ENCODE measurements at places on chromosomes 11 and 22. TPM values are rescaled to one million over a fixed set of nuclear protein-coding genes. Genes with fewer than 3 reads are reported as not detected.

- peaks cover 22% of the 10 kb centered on the region for H3K4me1 ChIP-seq
- H3K4me3 ChIP-seq, result no peak overlapping the region
- H3K27ac ChIP-seq, result no peak overlapping the region
- H3K36me3 ChIP-seq, result no peaks in the 10 kb centered on the region
- no peak for DNase-seq
- no peaks in the 10 kb centered on the region for H3K27me3 ChIP-seq
Measured at GRCh38 chr11:15107730-15108515, 6.8 kb upstream of the INSC start.

DNA sequence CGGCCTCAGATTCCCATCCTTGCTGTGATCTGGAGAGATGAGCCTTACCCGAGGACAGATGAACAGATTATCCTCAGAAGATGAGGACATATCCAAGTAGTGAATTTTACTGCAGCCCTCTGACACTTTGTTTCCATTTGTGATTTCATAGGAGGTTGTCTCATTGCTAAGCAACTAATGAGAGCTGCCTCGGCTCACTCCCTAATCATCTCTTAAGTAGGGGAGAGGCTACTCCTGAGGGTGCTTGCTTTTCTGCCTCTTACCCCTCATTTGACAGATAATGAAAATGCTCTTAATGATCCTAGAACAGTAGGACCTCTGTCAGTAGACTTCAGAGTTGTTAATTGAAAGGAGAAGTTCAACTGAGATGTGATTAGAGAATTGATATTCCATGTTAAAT is 150.9 kb downstream of the TBC1D22A start:
- no peak overlapping the region for H3K4me3 ChIP-seq
- no peak for DNase-seq
- H3K27me3 ChIP-seq, result no peaks in the 10 kb centered on the region
- H3K4me1 ChIP-seq, result no peaks in the 10 kb centered on the region
- no peak overlapping the region for H3K27ac ChIP-seq

GRCh38 chr22:42970029-42970428 is 44.9 kb downstream of the PACSIN2 start:
- no peak overlapping the region for H3K27ac ChIP-seq
- no peak for DNase-seq
- H3K27me3 ChIP-seq, result no peaks in the 10 kb centered on the region
- no peaks in the 10 kb centered on the region for H3K36me3 ChIP-seq
- H3K4me3 ChIP-seq, result no peak overlapping the region

GRCh38 chr11:62725646-62726045 is 1.6 kb downstream of the HNRNPUL2 start:
- H3K4me1 ChIP-seq, result peaks cover 14% of the 10 kb centered on the region
- H3K36me3 ChIP-seq, result peaks cover 47% of the 10 kb centered on the region
- no peak for DNase-seq
- peak overlapping the region; percentile 96 for H3K27ac ChIP-seq
- H3K27me3 ChIP-seq, result no peaks in the 10 kb centered on the region
- H3K4me3 ChIP-seq, result peak overlapping the region; percentile 100

- H3K36me3 ChIP-seq, result no peaks in the 10 kb centered on the region
- no peak overlapping the region for H3K4me3 ChIP-seq
- H3K27ac ChIP-seq, result no peak overlapping the region
Measured at GRCh38 chr11:79116600-79116999, 324.2 kb downstream of the TENM4 start.

DNA sequence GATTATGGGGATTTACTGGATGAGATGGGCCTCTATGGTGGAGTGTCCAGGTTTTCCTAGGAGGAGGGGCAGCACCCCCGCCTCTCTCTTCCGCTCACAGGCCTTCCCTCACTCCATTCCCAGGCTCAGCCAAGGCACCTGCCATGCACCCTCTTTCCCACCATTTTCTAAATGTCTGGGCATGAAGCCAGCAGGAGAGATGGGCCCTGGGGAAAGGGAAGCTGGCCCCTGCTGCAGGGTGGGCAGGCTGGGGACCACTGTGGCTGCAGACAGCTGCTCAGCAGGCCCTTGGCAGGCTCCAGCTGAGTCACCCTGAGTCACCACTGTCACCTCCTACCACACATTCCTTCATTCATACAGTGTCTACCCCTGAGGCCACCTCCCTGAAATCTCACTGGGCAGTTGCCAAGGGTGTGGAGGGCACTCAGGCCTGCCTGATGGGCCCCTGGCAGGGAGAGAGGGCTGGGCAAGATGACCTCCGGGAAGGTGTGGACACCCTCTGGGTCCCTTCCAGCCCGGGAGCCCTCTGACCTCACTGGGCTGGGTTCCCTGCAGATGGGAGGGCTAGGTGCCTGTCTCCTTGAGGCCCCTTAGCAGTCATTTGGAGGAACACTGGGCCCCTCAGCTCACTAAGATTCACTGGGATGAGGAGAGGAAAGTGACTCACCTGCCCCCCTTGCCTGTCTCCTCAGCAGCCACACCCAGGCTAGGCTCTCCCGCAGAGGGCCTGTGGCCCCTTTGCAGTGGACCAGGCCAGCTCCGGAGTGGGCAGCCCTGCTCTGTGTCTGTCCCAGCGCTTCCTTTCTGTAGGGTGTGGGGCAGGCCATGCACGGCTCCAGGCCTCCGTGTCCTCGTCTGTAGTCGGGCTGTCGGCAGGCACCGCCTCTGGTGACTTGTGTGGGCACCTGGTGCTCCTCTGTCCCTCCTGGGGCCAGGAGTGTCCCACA is 7.8 kb downstream of the MYEOV start:
- peak overlapping the region; percentile 26 for H3K4me3 ChIP-seq
- H3K36me3 ChIP-seq, result no peaks in the 10 kb centered on the region
- no peaks in the 10 kb centered on the region for H3K27me3 ChIP-seq
- peaks cover 93% of the 10 kb centered on the region for H3K4me1 ChIP-seq

GRCh38 chr11:7968686-7969085 is 3.4 kb upstream of the NLRP10 start:
- no peak for DNase-seq
- H3K4me1 ChIP-seq, result no peaks in the 10 kb centered on the region
- H3K4me3 ChIP-seq, result no peak overlapping the region
- no peak overlapping the region for H3K27ac ChIP-seq
- H3K27me3 ChIP-seq, result peaks cover 37% of the 10 kb centered on the region

DNA sequence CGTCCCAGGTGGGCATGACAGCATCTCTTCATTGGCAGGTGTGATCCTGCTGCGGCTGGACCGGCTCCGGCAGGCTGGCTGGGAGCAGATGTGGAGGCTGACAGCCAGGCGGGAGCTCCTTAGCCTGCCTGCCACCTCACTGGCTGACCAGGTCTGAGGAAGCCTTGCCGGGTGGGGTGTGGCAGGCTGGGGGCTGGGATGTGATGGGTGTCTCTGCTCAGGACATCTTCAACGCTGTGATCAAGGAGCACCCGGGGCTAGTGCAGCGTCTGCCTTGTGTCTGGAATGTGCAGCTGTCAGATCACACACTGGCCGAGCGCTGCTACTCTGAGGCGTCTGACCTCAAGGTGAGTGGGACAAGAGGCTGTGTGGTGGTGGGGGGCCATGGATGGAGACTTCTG is 3.5 kb downstream of the LARGE2 start:
- H3K27me3 ChIP-seq, result no peaks in the 10 kb centered on the region
- no peak overlapping the region for H3K27ac ChIP-seq
- H3K4me3 ChIP-seq, result no peak overlapping the region
- DNase-seq, result no peak
- no peaks in the 10 kb centered on the region for H3K36me3 ChIP-seq

DNA sequence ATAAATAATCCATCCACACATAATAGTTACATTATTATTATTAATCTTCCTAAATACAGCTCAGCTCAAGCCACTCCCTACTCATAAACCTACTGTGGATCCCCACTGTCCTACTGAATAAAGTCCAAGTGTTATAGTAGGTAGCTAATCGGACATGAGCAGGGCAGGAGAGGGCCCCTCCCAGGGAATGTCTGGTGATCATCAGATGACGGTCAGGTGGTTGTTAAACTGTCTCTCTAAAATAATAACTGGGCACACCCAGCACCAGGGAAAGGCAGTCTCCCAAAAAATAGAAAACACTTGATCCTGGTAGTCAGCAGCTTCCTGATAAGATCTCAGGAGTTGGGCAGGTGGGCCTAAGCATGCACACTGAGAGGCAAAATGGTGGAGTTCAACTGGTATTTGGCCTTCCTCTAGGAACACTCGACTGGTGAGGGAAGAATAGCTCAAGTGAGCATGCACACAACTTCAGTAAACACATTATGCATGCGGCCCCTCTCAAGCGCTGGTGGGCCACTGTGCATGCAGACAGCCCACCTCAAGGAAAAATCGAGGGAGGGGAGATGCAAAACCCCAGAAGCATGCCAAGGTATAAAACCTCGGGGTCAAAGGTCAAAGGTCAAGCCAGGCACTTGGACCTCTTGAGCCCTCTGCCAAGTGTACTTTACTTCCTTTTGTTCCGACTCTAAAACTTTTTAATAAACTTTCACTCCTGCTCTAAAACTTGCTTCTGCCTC is 65.0 kb downstream of the LRRC32 start:
- DNase-seq, result no peak
- no peaks in the 10 kb centered on the region for H3K36me3 ChIP-seq

- H3K4me1 ChIP-seq, result no peaks in the 10 kb centered on the region
- H3K27me3 ChIP-seq, result peaks cover 16% of the 10 kb centered on the region
- DNase-seq, result peak; percentile 29
- no peak within 1 kb of the TSS for H3K27ac ChIP-seq
Measured at GRCh38 chr11:60756307-60757032, at the start of gene MS4A15. MS4A15 (plus strand) TSS chr11:60756867; CDS start chr11:60763734, 6,867 bp downstream.

GRCh38 chr11:14359501-14360031 is 583 bp upstream of the RRAS2 start:
- no peaks in the 10 kb centered on the region for H3K36me3 ChIP-seq
- no peak overlapping the region for H3K27ac ChIP-seq
- H3K4me1 ChIP-seq, result peaks cover 7% of the 10 kb centered on the region
- DNase-seq, result no peak

DNA sequence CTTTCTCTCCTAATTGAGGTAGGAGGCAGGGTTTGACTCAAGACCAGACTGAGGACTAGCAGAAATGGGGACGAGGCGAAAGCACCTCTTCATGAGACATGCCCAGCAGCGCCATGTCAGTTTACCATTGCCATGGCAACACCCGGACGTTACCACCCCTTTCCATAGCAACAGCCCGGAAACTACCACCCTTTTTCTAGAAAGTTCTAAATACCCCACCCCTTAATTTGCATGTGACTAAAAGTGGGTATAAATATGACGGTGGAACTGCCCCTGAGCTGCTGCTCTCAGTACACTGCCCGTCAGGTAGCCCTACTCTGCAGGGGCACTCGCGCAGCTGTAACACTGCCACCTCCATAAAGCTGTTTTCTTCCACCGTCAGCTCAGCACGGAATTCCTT is 5.9 kb upstream of the RAC2 start:
- no peaks in the 10 kb centered on the region for H3K36me3 ChIP-seq
- H3K4me3 ChIP-seq, result no peak overlapping the region
- H3K27me3 ChIP-seq, result no peaks in the 10 kb centered on the region
- H3K27ac ChIP-seq, result no peak overlapping the region

- H3K27me3 ChIP-seq, result no peaks in the 10 kb centered on the region
- H3K36me3 ChIP-seq, result no peaks in the 10 kb centered on the region
- H3K4me3 ChIP-seq, result no peak overlapping the region
Measured at GRCh38 chr11:1049431-1049891, 12.9 kb upstream of the MUC6 start.

DNA sequence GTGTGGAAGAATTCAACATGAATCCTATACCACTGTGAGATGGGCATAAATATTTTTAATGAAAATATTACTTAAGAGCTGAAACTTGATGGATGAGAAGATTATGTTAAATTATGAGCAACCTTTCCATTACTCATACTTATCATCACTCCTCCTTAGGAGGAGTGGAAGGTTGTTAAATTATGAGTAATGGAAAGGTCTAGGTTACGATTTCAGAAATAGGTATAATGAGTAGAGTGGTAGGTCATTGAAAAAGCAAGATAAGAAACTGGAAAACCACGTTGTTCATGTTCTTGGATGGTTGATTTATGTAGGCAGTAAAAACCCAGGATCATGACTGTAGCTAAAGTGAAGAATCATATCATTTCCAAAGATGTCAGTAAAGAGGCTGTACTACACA is 973.2 kb upstream of the RAG2 start:
- H3K27me3 ChIP-seq, result no peaks in the 10 kb centered on the region
- H3K4me3 ChIP-seq, result no peak overlapping the region
- H3K27ac ChIP-seq, result no peak overlapping the region
- no peak for DNase-seq

- no peaks in the 10 kb centered on the region for H3K27me3 ChIP-seq
- no peaks in the 10 kb centered on the region for H3K36me3 ChIP-seq
- peaks cover 35% of the 10 kb centered on the region for H3K4me1 ChIP-seq
- no peak for DNase-seq
Measured at GRCh38 chr22:37377927-37378326, 49.4 kb downstream of the ELFN2 start.

- no peak overlapping the region for H3K4me3 ChIP-seq
- H3K27me3 ChIP-seq, result no peaks in the 10 kb centered on the region
- peaks cover 25% of the 10 kb centered on the region for H3K36me3 ChIP-seq
- DNase-seq, result no peak
- H3K4me1 ChIP-seq, result no peaks in the 10 kb centered on the region
- H3K27ac ChIP-seq, result no peak overlapping the region
Measured at GRCh38 chr11:59660621-59661020, 8.2 kb downstream of the PATL1 start.

DNA sequence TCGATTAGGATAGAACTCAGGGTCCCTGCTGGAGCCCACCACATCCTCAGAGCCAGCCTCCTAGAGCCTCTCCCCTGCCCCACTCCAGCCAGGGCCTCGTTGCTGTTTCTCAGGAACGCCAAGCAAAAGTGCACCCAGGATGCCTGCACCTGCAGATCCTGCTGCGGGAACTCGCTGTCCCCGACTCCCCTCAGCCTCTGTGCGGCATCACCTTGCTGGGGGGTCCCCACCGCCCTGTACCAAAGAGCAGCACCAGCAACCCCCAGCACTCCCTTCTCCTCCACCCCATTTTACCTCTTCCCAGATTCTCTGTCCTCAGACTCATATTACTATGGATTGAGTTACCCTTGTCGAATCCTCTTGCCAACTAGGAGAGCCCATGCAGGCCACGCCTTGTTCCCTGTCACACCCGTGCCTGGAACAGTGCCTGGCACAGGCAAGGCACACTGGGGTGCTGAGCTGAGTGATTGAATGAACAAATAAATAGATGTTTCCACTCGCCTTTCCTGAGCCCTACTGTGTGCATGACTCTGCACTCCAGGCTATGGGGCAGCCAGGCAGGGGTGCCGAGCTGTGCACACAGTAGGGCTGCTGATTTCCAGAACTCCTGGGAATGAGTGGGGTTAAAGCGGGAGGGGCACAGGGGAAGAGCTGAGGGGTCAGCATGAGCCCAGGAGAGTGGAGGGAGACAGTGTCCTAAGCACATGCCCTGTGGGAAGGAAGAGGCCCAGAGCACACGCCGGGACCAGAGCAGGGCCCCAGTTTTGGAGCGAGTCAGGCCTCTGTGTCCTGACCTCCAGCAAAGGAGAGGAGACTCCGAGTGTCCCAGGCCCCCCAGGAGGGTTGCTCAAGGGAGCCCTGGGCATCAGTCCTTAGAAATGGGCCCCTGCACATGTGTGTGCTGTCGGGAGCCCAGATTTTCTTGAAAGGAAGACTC is 44.3 kb downstream of the LINC01488 start:
- no peak for DNase-seq
- H3K27ac ChIP-seq, result no peak overlapping the region
- H3K36me3 ChIP-seq, result no peaks in the 10 kb centered on the region
- H3K4me1 ChIP-seq, result peaks cover 8% of the 10 kb centered on the region
- no peaks in the 10 kb centered on the region for H3K27me3 ChIP-seq

Gene B4GALNT4
- 54.3 TPM for total RNA-seq

Gene GSTT2B
- 14.3 TPM for total RNA-seq

Gene SPON1
- 0.17 TPM for total RNA-seq

Gene NFAM1
- 0.12 TPM for total RNA-seq

Gene CBLIF
- total RNA-seq, result not detected

Gene SHISAL1
- not detected for total RNA-seq

Gene TMEM191B
- total RNA-seq, result 2.1 TPM

Gene SLC22A12
- not detected for total RNA-seq

Gene KDM4E
- total RNA-seq, result not detected

Gene POU2AF2
- not detected for total RNA-seq

Gene RAG2
- total RNA-seq, result not detected

Gene PRDM11
- total RNA-seq, result 9.3 TPM

Gene SOX6
- 0.81 TPM for total RNA-seq

All from HCT116 (cell line).